HCT116 (cell line): ENCODE measurements at places on chromosomes 13 and 19.

GRCh38 chr13:37410316-37410715 is 188.3 kb downstream of the POSTN start:
- no peaks in the 10 kb centered on the region for H3K4me1 ChIP-seq
- no peaks in the 10 kb centered on the region for H3K36me3 ChIP-seq
- no peaks in the 10 kb centered on the region for H3K27me3 ChIP-seq
- H3K27ac ChIP-seq = no peak overlapping the region
- no peak for DNase-seq

DNA sequence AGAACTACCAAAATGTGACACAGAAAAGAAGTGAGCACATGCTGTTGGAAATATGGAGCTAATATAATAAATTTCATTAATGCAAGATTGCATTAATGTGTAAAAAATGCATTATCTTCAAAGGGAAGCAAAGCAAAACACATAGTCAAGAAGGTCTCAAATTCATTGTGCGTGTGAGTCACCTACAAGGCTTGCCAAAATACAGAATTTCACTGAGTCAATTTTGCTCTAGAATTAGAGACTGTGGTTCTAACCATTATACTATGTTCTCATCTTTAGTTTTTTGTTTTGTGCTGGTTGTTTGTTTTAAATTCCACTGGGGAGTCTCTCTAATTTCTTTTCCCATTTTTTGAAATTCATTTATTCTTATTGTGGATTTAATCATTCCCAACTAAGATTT is 149.8 kb upstream of the SLITRK1 start:
- no peak for DNase-seq
- H3K36me3 ChIP-seq = no peaks in the 10 kb centered on the region
- no peaks in the 10 kb centered on the region for H3K27me3 ChIP-seq
- H3K4me1 ChIP-seq = no peaks in the 10 kb centered on the region
- H3K27ac ChIP-seq = no peak overlapping the region
- H3K4me3 ChIP-seq = no peak overlapping the region

DNA sequence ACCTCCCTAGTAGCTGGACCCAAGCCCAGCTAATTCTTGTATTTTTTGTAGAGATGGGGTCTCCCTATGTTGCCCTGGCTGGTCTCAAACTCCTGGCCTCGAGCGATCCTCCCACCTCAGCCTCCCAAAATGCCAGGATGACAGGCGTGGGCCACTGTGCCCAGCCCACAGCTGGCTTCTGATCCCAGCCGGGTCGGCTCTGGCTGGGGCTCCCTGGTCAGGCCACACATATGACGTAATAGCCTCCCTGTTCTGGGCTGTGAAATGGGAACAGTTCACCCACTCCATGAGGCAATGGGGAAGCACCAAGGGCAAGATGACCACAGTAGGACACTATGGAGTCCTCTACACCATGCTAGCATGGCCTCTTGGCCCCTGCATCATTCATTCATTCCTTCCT is 41.1 kb downstream of the TINCR start:
- DNase-seq = no peak
- no peak overlapping the region for H3K4me3 ChIP-seq
- H3K27ac ChIP-seq = no peak overlapping the region
- H3K27me3 ChIP-seq = no peaks in the 10 kb centered on the region
- H3K4me1 ChIP-seq = no peaks in the 10 kb centered on the region

DNA sequence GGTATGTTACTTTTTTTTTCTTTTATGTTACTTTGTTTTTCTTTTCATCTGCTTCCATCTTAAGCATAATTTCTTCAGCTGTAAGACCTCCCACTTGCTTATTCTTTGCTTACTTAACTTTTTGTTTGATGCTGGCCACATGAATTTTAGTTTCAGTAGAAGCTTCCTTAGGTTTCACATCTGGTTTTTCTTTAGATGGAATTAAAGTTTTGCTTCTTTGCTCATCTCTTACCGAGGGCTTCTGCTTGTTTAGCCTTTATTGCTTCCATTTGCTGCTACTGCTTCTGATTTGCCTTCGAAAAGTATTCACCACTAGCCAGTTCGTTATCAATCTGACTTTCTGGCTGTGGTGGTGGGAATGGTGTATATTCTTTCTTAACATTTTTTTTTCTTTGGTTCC is 90.9 kb downstream of the GJA3 start:
- H3K4me3 ChIP-seq = no peak overlapping the region
- DNase-seq = no peak
- peaks cover 11% of the 10 kb centered on the region; the same call in 1 of the 2 replicates for H3K36me3 ChIP-seq
- H3K27me3 ChIP-seq = no peaks in the 10 kb centered on the region
- no peak overlapping the region for H3K27ac ChIP-seq
- H3K4me1 ChIP-seq = no peaks in the 10 kb centered on the region

DNA sequence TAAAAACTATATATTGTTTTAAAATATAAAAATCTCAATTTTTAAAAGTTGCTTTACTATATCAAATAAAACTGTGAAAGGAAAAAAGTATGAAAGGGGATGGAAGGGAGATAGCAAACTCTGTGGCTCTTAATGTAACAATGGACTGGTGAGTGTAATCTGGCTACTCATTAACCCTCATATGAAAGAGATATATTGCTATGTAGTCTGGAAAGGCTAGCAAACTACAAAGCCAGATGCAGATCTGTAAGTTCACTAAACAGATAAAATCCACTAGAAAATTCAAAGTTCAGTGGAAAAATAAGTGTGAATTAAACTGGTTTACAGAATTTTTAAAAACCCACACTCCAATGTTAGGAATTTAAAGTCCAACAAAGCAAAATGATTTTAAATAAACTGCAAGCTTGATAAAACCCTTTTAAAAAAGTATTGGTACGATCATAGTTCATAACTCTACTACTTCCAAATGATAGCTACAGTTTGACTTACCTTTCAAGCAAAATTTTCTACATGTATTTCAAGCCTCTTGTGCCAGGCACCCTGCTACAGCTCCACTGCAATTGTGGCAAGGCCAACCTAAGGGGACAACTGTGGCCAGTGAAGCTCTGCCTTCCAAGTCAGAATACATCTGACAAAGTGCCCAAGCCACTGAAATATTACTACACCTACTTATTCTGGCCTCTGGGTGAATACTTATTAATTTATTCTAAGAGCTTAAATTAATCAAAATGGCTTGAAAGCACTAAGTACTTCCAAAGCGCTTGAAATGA is 647 bp upstream of the ELF1 start:
- H3K27me3 ChIP-seq = no peaks in the 10 kb centered on the region
- DNase-seq = no peak
- H3K4me1 ChIP-seq = peaks cover 17% of the 10 kb centered on the region
- H3K36me3 ChIP-seq = no peaks in the 10 kb centered on the region
- peak overlapping the region; percentile 63 for H3K4me3 ChIP-seq

GRCh38 chr19:29413435-29413834 is 112.4 kb upstream of the VSTM2B start:
- H3K27me3 ChIP-seq = peaks cover 8% of the 10 kb centered on the region; the same call in 1 of the 2 replicates
- no peak for DNase-seq
- no peaks in the 10 kb centered on the region for H3K4me1 ChIP-seq
- H3K36me3 ChIP-seq = no peaks in the 10 kb centered on the region
- H3K27ac ChIP-seq = no peak overlapping the region

DNA sequence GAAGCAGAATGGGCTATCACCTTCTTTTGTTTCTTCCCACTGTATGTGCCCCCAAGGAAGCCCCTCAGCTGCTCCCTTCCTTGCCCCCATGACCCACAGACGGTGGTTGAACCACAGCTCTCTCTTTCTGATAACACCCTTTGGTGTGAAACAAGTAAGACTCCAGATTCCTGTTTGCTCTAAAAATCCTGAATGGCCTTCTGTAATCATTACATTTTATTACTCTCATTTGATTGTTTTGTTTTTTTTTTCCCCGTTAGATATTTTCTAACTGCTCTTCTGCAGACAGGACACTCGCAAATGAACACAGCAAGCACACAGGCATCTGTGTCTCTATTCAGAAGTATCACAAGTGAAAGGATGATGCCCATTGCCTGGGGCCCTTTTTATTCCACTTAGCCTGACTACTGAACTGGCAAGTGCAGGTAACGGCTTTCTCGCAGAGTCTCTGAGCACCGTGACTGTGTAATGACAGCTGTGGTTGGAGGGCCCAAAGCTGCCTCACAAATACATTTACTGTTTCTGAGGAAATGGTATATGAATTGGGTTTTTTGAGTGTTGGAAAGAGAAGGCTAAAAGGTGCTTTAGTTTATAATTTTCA is 59.3 kb downstream of the OXGR1 start:
- no peak overlapping the region for H3K27ac ChIP-seq
- no peaks in the 10 kb centered on the region for H3K4me1 ChIP-seq
- no peak for DNase-seq
- no peaks in the 10 kb centered on the region for H3K36me3 ChIP-seq
- no peak overlapping the region for H3K4me3 ChIP-seq

- no peak for DNase-seq
- H3K4me1 ChIP-seq = 0 out of 2 replicates have a peak, but pooled peaks cover 2% of the 10 kb centered on the region
- no peak overlapping the region for H3K4me3 ChIP-seq
- no peak overlapping the region for H3K27ac ChIP-seq
Measured at GRCh38 chr13:43544011-43544410, 242.8 kb downstream of the ENOX1 start.

DNA sequence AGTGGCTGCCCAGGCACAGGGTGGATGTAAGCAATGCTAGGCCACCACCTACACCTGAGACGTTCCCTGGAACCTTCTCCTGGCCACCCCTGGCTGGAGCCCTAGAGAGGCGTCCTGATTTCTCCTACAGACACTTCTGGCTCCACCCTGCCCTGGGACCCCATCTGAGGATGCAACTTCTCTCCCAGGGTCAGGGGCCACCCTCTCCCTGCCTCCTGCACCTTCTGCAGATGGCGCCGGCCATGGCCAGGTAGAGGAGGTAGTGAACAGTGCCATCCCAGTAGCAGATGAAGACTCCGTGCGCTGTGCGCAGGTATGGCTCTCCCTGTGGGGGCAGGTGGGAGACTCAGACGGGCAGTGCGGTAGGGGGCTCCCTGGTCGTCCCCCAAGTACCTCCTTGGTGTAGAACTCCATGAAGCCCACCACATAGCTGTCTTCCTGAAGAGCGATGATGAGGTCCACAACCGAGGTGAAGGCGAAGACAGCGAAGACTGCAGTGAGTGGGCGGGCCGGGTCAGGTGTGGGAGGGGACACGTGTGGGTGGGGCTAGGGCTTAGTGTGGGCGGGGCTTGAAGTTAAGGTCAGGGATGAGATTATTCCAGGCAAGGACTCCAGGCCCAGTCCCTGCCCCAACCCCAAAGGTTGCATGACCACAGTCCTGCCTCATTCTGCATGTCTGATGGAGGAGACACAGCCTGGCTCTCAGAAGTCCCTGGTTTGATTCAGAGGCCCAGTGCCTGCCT is 3.0 kb downstream of the TM6SF2 start:
- H3K4me1 ChIP-seq = no peaks in the 10 kb centered on the region
- no peaks in the 10 kb centered on the region for H3K36me3 ChIP-seq
- no peak overlapping the region for H3K4me3 ChIP-seq
- H3K27ac ChIP-seq = no peak overlapping the region
- H3K27me3 ChIP-seq = no peaks in the 10 kb centered on the region

GRCh38 chr13:106326751-106327150 is 208.7 kb downstream of the EFNB2 start:
- no peak overlapping the region for H3K4me3 ChIP-seq
- H3K36me3 ChIP-seq = no peaks in the 10 kb centered on the region
- no peak for DNase-seq
- no peak overlapping the region for H3K27ac ChIP-seq

DNA sequence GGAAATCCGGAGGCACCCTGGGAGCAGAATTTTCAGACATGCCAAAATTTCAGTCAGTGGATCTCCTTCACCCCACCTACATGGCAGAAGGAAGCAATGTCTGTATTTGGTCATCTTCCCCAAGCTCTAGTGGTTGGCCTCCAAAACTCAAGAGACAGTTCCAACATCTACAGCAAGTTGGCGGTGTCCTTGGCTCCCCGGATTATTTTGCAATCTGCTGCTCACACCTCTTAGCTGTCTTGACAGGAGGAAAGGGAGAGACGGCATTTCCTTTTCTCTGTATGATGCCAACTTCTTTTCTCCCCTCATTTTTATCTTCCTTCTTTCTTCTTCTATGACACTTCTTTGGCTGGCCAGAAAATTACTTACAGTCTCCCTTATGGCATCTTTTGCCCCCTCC is 159.9 kb downstream of the SUCLA2 start:
- no peaks in the 10 kb centered on the region for H3K4me1 ChIP-seq
- no peak overlapping the region for H3K27ac ChIP-seq
- H3K4me3 ChIP-seq = no peak overlapping the region
- no peaks in the 10 kb centered on the region for H3K36me3 ChIP-seq
- DNase-seq = no peak
